ENCODE measurements at places on chromosomes 5 and 9.
A peak's percentile ranks its signal among the peaks of the same experiment; 100 is the strongest.

DNA sequence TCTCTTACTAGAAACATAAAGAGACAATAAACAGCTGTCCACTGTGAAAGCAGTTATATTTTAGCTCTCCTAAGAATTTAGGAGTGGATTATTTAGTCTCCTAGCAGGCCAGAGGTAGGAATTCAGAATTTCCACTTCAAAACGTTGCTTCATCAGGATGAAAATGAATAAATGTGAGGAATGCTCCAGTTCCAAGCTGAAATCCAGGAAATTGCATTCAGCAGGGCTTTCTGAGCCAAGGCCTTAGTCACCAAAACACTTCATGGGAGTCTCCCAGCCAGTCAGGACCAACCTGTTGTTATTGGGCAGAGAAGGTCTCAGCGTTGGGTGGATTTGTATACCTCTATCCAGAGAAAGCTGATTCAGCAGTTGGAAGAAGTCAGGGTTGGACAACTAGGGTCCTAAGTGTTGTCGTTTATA, 1040.3 kb downstream of the TLE1 start:
- DNase-seq: no peak

DNA sequence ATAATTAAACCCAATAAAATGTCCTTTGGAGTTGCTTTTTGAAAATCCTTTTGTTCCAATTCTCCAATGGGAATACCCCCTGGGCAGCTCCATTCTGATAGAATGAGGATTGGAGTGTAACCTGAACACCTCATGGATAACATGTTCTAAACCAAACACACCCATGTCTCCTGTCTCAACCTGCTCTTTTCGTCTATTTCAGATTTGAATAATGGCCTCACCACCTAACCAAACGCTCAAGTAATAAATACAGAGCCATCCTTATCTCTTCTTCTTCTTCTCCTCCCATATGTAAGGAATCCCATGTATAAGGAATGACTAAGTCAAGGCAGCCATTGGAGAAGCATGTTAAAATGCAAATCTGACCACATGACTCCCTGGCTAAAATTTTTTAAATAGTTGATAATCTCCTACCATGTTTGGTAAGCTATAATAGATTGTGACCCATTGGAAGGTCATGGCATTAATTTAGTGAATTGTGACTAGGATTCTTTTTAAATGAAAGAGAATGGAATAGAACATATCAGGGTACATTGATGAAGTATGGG, 26.0 kb downstream of the ELL2 start:
- DNase-seq: no peak

- no peak for DNase-seq
Measured at GRCh38 chr9:95018099-95018936, 291.8 kb downstream of the AOPEP start.

- DNase-seq: peak; percentile 84
Measured at GRCh38 chr5:41527201-41527779, 16.9 kb upstream of the PLCXD3 start.

DNA sequence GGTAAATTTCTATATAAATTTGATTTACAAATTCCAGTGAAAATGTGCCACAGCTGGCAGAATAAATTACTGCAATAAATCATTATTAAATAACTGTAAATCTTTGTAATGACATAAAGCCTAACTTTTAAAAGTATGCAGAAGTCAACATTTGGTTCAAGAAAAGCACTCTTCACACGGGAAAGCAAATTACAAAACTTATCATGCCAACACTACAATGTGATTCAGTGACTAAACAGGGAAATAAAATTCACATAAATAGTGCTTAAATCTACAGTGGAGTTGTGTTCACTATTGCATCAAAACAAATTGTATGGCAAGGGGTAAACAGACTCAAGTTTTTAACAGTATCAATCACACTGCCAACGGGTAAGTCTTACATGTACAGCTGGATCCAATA, 117.2 kb downstream of the BNC2 start:
- DNase-seq: no peak

GRCh38 chr9:112035166-112035826, 138.7 kb downstream of the UGCG start:
- DNase-seq: no peak
